ENCODE measurements at places on chromosomes 13 and 19.

GRCh38 chr13:27839809-27840467, 47.7 kb downstream of the GSX1 start:
- DNase-seq = no peak

GRCh38 chr13:41458761-41459431, 1.5 kb downstream of the RGCC start:
- DNase-seq = peak; percentile 7

DNA sequence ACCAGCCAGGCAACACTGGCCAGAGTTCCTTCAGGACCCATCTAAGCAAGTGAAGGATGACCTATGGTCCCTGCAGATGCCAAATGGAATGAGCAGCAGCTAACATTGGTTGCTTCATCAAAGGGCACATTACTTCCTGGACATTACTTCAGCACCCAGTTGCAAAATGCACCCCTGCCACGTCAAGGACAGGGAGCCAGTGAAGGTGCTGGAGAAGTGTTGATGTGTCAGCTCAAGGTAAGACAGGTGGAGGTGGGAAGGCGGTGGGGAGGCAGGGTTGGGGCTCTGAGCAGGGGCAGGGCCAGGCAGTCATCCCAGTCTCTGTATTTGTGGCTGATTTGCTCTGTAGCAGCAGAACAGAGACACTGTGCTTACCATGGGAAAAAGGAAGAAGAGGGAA, 14.6 kb downstream of the CSNK1A1L start:
- DNase-seq = no peak

GRCh38 chr13:110354123-110354627, 47.1 kb downstream of the COL4A2 start:
- peak; percentile 3 for DNase-seq

- no peak for DNase-seq
Observed at GRCh38 chr13:109243311-109243951, 543.0 kb downstream of the IRS2 start.

DNA sequence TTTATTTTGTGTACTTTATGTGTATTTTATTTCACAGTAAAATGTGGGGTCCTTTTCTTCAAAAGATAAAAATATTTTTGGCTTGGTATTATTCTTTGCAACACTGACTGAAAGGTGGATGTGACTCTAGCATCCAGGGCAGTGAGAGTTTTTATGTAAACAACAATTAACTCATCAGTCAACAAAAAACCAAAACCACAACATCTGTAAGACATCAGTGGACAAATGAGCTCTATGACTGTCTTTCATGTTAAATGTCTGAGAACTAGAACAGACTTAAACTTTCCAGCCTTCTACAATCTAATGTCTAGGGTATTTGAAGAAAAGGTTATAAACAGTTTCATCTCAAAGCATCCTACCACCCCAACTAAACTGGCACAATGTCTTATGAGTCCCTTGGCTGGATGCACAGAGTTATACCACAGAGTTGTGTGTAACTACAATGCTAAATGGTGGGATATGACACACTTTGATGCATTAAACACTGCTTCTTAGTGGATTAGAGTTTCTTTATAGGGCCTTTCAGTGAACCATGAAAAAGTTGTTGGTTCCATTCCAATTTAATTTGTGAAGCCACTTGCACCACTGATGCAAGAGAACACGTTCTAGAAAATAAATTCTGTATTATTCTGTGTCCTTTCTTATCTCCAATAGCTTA, 544.2 kb upstream of the KLF12 start:
- no peak for DNase-seq

GRCh38 chr13:111202745-111203144, 87.6 kb downstream of the ARHGEF7 start:
- DNase-seq = no peak

Measured in WERI-Rb-1 (cell line).